ENCODE measurements at places on chromosomes 7 and 10.

DNA sequence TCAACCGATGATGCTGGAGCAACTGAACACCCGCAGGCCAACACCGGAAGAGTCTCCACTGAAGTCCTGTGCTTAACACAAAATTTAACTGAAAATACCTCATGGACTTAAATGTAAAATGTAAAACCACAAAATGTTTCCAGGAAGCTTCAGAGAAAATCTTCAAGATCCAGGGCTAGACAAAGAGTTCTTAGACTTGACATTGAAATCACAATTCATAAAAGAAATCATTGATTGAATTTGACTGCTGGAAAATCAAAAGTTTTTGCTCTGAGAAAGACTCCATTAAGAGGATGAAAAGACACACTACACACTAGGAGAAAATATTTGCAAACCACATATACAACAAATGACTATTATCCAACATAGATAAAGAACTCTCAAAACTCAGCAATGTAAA lies 234.7 kb upstream of the PPP2R2D start:
- DNase-seq, result no peak

GRCh38 chr10:92763634-92764155 lies 73.9 kb downstream of the HHEX start:
- no peak for DNase-seq

DNA sequence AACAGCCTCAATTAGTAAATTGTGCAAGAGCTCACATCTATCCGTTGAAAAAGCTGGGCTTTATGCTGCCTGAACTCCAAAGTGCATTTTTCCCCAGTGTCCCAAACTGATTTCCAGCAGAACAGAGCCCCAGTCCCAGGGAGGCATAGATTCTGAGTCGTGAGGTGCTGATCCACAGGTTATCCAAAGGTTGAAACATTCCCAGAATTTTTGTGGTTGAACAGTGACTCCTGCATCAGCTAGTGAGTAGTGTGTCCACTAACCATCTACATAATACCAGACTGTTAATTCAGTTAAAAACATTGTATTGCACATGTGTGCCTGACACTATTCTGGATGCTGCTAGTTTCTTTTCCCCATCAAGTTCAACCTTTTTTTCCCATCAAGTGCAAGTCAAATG lies 761.5 kb downstream of the GATA3 start:
- DNase-seq, result no peak

DNA sequence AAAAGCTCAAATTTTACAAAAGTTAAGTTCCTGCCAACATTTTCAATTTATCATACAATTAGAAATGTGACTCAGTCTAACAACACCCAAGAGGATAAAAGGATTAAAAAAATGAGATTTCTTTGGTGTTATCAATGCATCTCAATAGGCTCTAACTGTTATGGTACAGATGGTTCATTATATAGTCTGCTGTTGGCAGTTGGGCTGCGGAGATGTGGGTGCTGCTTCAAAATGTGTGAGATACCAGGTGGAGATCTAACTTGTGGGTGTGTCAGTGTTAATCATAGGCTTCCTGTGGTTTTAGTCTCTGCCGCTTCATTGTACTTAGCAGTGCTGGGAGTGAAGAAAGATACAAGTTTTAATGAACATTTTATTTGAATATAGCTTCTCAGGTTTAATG lies 231.2 kb downstream of the EXOC4 start:
- DNase-seq, result no peak

DNA sequence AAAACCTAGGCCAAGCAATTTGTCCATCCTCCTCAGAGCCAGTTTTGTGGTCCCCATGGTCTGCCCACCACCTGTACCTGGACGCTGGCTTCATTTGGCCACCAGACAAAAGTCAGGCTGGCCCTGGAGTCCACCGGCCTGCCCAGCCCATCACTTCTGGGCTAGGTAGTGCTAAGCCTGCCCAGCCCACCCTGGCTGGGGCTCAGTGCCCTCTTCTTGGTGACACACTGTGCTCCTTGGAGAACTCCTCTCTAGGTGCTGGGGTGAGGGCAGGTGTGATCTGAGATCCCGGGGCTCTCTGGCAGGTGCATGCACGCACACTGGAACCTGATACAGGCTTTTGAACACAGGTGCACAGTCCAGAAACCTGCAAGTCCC lies 1.1 kb downstream of the AIFM2 start:
- no peak for DNase-seq

GRCh38 chr10:114593816-114594468 lies 64.1 kb downstream of the ABLIM1 start:
- no peak for DNase-seq

- no peak for DNase-seq
Observed at GRCh38 chr10:69497611-69498390, 46.5 kb downstream of the TSPAN15 start.

DNA sequence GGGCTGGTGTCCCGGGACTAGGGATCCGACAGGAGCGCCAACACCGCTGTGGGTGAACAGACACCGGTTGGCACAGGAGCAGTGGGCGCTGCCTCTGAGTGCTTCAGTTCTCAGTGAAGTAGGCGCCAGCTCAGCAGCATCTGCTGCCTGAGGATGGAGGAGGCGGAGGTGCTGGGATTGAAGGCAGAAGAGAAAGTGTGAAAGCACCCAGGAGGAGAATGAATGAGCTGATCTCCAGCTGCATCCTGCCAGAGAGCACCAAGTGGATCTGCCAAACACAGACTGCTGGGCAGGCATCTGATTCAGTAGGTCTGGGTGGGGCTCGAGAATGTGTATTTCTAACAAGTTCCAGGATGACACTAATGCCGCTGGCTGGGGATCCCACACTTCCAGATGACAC lies 74.5 kb downstream of the LANCL2 start:
- no peak for DNase-seq

GRCh38 chr10:32132357-32132946 lies 76.2 kb upstream of the KIF5B start:
- no peak for DNase-seq

DNA sequence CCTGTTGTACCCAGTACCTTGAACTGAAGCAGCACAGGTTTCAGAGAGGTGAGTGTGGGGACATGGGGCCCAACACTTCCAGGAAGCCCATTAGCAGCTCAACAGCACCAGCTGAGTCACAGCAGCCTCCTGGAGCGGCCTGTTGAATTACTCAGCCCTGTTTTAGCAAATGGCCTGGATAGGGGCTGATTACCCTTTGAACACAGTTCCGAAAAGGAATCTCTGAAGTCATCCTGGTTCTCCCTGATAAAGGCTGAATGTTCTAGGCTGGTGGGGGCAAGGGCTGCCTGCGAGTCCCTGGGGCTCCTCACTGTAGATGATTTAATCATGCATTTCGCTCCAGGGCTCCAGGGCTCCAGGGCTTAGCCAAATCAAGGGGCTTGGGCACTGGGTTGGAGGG lies 287.5 kb downstream of the GRID1 start:
- no peak for DNase-seq

DNA sequence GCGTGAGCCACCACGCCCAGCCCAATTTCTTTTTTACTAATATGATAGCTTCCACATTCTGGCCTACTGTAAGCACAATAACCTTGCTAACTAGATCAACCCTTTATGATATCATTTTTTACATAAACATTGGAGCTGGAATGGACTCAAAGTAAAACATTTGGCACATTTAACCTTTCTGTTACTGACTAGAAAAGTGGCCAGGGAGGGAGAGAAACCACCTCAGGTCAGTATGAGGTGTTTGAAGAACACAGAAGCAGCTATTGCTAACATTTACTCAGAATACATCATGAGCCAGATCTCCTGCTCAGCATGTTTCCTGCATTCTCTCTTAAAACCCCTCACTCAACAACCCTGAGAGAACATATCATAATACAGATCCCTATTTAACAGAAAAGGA lies 27.3 kb downstream of the SGMS1 start:
- DNase-seq, result no peak

- no peak for DNase-seq
Observed at GRCh38 chr10:98257198-98257597, 10.8 kb downstream of the LOXL4 start.

- no peak for DNase-seq
Observed at GRCh38 chr10:95476469-95477174, 84.5 kb downstream of the SORBS1 start.
